ENCODE measurements at places on chromosomes 4 and X.

DNA sequence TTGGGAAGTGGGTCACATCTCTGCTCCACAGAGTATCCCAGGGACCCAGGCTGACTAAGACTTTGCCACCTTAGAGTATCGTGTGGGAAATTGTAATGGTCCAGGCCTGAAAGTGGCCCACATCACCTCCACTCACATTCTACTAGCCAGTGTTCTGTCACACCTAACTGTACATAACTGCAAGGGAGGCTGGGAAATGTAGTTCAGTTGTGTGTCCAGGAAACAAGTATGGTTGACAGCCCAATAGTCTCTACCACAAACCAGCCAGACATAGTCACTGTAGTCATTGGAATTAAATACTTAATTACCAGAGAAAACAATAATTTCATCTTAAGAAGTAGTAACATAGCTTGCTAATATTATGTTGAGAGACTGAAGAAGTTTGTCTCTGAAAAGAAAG lies 233.4 kb upstream of the S100G start:
- no peak for DNase-seq

DNA sequence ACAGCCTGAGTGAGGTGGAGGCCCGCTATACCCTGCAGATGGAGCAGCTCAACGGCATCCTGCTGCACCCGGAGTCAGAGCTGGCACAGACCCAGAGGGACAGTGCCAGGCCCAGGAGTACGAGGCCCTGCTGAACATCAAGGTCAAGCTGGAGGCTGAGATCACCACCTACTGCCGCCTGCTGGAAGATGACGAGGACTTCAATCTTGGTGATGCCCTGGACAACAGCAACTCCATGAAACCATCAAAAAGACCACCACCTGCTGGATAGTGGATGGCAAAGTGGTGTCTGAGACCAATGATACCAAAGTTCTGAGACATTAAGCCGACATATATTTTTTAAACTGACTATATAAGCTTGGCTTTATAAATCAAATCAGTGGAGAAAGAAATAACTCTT lies 73.3 kb upstream of the HHIP start:
- DNase-seq: no peak

- no peak for DNase-seq
Measured at GRCh38 chr4:116880625-116881024, 204.8 kb downstream of the TRAM1L1 start.

DNA sequence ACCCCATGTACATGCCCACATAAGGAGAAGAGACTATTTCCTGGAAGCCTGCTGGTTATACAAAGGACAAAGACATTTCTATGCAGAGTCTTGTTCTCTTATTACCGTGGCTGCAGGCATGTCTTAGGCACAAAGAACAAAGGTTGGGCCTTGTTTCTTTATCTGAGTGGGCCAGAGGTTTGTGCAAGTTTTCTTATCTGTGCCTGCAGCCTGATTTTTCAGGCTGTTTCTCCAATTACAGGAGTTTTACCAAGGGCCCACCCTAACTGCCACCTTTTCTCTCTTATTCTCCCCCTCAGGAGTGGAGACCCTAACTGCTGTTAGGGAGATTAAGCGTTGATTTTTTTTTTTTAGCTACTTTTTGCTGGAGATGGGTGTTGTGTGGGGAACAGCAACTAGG lies 3.5 kb downstream of the TENT5D start:
- no peak for DNase-seq

- no peak for DNase-seq
Measured at GRCh38 chrX:102930990-102931756, 5.9 kb upstream of the RAB40AL start.

DNA sequence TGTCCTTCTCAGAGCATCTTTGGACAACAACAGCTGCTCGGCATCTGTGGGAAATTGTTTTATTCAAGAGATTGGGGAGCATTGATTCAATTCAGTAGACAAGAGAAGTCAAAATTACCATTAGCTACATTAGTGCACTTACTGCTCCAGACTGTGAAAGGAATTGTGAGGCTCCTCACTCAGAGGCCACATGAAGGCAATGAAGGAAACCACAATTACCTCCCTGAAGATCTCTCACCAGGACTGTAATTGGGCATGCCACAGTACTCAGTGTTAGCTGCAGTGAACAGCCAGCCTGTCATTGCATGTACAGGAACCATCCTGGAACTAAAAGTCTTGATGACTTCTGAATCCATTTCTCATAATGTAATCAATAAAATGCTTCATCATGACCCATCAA lies 144.8 kb downstream of the PPA2 start:
- DNase-seq: no peak

- no peak for DNase-seq
Measured at GRCh38 chr4:109319684-109320083, 17.2 kb upstream of the COL25A1 start.

GRCh38 chr4:150827226-150827625 lies 187.9 kb downstream of the LRBA start:
- DNase-seq: no peak

DNA sequence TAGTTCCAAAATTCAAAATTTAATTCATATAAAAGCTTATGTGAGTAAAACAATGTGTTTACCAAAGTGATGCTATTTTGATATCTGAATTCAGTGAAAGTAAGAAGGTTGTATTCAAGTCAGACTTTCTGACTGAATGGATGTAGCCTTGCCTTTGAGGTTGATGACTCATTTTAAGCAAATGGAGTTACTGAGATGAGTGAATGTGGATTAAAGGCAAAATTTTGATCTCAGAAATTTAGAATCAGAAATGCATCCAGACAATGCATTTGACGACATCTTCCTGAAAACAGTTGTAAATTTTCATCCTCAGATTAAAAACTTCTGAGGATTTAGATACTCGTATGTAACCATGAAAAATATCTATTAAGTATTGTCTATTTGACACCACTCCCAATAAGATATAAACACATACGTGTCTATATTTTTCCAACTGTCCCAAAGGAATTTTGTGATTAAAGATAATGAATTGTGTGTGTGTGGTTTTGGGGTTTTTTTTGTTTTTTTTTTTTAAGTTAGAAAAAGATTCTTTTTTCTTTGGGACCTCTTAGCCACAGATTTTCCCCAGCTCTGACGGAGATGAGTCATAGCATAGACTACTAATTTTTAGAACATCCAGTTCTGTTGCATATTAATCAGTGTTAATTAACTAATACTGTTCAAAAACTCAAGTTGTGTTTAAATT lies 34.4 kb downstream of the NFKB1 start:
- DNase-seq: no peak

DNA sequence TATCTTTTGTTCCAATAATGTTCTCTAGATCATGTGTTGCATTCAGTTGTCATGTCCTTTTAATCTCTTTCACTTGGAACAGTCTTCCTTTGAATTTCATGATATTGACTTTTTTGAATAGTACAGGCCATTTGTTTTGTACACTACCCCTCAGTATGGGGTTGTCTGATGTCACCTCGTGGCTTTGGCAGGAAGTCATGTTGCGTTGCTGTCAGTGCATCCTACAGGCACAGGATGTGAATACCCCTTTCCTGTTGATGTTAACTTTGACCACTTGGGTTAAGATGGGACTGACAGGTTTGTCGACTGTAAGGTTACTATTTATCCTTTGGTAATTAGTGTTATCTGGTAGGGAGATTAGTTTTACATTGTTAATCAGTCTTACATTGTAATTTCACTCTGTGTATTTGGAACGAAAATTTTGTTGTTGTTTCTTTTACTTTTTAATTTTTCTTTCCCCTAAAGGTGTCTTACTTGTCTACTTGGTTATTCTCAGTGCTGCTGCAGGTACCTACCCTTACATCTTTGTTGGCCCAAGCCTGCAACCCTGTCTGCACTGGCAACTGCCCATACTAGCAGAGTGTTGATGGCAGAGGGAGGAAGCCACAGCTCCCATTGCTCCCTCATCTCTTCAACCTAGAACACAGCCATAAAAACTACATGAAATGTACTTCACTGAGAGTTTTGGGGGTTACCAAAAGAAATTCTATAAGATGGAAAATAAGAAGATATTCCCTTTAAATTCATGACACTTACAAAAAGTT lies 14.7 kb upstream of the ATP8A1 start:
- peak; percentile 68 for DNase-seq

GRCh38 chrX:143455046-143455445 lies 62.2 kb downstream of the SPANXN3 start:
- DNase-seq: no peak
